ENCODE measurements at places on chromosomes 11 and 22. TPM values are rescaled to one million over a fixed set of nuclear protein-coding genes. Genes with fewer than 3 reads are reported as not detected.

- no peaks in the 10 kb centered on the region for H3K27me3 ChIP-seq
- peak; percentile 72 for DNase-seq
- peaks cover 6% of the 10 kb centered on the region for H3K4me1 ChIP-seq
- peaks cover 100% of the 10 kb centered on the region for H3K36me3 ChIP-seq
Measured at GRCh38 chr22:41636467-41636866, 15.4 kb downstream of the XRCC6 start.

Gene MAPK8IP2
- total RNA-seq = 2.5 TPM

Gene OR5A1
- total RNA-seq = not detected

GRCh38 chr11:13876423-13876822, 86.1 kb upstream of the SPON1 start:
- H3K27me3 ChIP-seq = peaks cover 14% of the 10 kb centered on the region
- H3K4me3 ChIP-seq = no peak overlapping the region
- no peak overlapping the region for H3K27ac ChIP-seq
- DNase-seq = no peak

Data from MCF 10A (cell line).